Stimulated activated CD8-positive, alpha-beta memory T cell treated with anti-CD3 and anti-CD28 coated beads, Interleukin-2, amount 100 ng/mL, for 1 hour (primary cell): ENCODE measurements at places on chromosomes 12 and 14.

DNA sequence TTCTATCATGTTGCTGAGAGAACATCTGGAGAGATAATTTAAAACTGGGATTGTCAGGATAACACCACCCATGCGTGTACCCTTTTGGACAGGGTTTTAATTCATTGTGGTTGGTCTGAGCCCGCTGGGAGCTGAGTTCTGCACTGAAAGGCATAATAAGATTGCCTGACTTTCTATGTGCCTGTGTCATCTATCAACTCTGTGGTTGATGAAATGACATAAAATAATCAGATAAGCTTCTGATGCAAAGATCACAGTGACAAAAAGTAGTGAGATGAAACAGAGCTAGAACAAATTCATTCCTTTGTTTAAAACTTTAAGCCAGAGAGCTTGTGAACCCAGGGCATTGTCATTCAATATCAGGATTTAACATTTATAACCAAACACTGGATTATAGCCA lies 98.7 kb downstream of the BBS10 start:
- DNase-seq = no peak

- no peak for DNase-seq
Observed at GRCh38 chr14:99564256-99564925, 39.6 kb downstream of the CCDC85C start.

DNA sequence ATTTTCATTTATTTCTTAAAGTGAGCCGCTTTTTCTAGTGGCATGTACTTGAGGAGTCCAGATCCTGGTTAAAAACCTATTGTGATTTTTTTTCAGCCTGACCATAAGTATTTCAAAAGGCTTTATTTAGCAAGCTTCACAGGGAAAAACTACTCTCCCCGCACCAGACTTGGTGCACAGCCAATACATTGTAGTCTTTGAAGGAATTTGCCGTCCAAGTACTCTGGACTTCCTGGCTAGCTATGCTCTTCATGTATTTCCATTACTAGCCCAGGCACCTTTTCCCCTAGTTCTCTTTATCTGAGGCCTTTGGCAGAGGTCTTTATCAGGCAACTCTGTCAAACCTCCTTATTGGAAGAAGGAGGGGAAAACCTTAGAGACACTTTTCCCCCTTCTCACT lies 234.7 kb downstream of the CCDC91 start:
- no peak for DNase-seq

DNA sequence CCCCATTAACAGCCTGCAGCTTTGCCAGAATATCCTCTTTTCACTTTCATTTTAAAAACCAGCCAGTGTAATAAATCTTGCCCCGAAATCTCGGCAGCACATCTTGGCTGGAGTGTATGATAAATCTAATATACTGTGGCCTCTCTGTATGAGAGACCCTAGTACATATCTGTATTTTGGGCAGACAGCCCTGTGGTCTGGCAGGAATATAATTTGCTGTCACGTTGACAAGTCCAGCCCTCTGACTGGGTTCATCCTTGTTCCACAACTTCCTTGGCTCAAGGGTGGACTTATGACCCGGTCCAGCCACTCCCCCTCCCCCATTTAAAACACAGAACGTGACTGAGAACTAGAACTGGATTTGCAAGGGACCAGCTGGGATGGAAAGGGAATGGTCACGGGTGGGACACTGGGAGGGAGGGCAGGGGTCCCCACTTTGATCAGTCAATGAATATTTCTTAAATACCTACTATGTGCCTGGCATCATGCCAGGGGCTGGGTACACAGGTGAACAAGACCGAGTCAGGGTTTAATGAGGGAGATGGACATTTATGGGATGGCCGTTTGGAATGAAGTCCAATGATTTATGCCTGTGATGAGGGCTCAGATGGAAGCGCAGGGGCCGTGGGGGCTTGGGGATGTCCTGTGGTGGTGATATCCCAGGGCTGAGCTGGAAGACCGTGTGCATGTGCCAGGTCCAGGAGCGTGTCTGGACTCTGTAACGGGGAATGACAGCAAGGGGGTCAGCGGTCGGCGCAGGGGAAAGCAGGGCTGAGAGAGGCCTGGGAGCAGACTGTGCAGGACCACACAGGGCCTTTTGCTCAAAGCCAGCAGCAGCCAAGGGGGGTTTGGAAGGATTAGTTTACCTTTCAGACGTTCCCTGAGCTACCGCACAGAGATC lies 190.5 kb downstream of the PHETA1 start:
- no peak for DNase-seq

- DNase-seq = no peak
Observed at GRCh38 chr12:27025116-27025515, 2.8 kb downstream of the MED21 start.

- no peak for DNase-seq
Observed at GRCh38 chr14:42428996-42429395, 822.3 kb downstream of the LRFN5 start.

DNA sequence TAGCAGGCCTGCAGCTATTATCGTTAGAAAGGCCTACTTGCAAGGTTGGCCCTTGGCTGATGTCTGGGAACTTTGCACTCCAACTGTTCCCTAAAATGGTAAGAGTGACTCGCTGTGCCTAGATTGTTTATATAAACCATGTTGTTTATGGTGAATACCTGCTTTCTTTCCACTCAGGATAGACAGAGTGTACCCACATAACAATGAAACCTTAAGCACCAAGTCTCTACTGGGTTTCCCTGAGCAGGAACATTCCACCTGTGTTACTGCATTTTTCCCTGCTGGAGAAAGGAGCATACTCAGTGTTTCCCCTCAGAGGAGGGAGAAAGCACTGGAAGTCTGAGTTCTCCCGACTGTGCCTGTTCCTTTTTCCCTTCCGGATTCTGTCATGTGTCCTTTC lies 32.8 kb downstream of the ERP29 start:
- DNase-seq = no peak

DNA sequence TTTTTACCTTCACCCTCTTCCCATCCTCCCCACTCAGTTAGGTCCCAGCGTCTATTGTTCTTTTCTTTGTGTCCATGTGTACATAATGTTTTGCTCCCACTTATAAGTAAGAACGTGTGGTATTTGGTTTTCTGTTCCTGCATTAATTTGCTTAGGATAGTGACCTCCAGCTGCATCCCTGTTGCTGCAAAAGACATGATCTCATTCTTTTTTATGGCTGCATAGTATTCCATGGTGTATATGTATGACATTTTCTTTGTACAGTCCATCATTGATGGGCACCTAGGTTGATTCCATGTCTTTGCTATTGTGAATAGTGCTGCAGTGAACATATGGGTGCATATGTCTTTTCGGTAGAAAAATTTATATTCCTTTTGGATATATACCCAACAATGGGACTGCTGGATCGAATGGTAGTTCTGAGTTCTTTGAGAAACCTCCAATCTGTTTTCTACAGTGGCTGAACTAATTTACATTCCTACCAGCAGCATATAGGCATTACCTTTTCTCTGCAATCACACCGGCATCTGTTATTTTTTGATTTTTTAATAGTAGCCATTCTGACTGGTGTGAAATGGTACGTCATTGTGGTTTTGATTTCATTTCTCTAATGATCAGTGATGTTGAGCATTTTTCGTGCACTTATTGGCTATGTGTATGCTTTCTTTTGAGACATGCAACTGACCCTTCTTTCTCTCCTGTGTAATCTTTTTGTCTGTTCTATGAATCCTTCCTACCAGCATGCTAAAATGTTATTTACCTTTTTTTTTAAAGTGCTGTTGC lies 279.7 kb upstream of the AMIGO2 start:
- no peak for DNase-seq
